ENCODE measurements at places on chromosomes 2 and 18. TPM values are rescaled to one million over a fixed set of nuclear protein-coding genes. Genes with fewer than 3 reads are reported as not detected.

GRCh38 chr2:42858140-42859005 is 66.0 kb upstream of the HAAO start:
- no peak for DNase-seq

- DNase-seq: no peak
Observed at GRCh38 chr2:48529194-48529593, 760 bp upstream of the STON1 start.

- DNase-seq: no peak
Observed at GRCh38 chr2:215441560-215442400, 5.9 kb upstream of the FN1 start.

MGAT4A gene
- total RNA-seq: 18.8 TPM

NFATC1 gene
- total RNA-seq: 18.7 TPM

Measured in left ventricle myocardium superior (tissue), 1 donor.